ENCODE measurements at places on chromosomes 11 and 22.
A peak's percentile ranks its signal among the peaks of the same experiment; 100 is the strongest.

GRCh38 chr11:10606536-10607208 is 38.2 kb upstream of the LYVE1 start:
- no peak for DNase-seq

DNA sequence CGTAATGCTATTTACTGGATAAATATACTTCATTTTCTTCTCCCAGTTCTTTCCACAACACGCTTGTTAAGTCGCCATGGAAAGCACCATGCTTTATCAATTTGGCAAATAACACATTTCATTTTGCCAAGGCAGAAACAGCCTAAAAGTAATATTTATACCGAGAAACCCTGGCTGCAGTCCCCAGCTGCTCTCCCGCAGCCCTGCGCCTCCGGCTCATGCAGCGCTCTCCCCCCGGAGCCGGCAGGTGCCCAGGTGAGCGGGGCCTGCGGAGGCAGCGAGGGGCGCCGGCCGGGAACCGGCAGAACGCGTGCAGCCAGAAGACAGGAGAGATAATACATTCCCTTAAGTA is 681 bp upstream of the ARHGEF12 start:
- DNase-seq, result peak; percentile 8

DNA sequence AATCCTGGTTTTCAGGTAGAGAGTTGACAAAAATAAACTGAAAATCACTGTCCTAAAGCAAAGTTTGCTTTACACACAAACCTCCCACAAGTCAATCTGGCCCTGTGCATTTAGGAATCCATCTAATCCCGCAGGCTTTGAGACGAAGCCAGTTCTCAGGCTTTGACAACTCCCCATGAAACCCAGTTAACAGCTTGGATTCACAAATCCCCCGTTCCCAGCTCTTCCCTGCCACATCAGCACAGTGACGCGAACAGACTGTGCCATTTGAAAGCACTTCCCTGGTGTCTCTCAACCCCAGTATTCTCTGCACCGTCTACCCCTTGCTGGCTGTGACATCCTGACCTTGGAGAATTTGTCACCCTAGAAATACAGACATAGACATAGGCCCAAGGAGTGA is 117.8 kb downstream of the OPCML start:
- no peak for DNase-seq

DNA sequence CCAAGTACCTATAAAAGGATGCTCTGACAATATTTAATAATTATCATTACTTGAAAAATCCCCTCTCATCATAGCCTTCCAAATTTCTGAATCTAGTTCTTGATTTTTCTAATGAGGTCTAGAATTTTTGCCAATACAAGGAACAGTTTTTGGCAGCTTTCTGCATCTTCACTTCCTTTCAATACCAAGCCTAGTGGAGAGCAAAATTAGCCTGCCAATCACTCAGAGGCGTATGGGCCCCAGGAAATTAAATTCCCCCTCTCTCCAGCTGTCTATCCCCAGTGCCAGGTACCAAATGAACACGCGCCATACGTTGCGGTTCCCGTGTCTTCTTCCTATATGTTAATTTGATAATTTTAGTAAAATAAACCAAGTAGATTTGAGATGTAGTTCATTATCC is 293.9 kb downstream of the NTM start:
- no peak for DNase-seq

- DNase-seq, result no peak
Measured at GRCh38 chr22:38843201-38843656, 599 bp downstream of the NPTXR start.

DNA sequence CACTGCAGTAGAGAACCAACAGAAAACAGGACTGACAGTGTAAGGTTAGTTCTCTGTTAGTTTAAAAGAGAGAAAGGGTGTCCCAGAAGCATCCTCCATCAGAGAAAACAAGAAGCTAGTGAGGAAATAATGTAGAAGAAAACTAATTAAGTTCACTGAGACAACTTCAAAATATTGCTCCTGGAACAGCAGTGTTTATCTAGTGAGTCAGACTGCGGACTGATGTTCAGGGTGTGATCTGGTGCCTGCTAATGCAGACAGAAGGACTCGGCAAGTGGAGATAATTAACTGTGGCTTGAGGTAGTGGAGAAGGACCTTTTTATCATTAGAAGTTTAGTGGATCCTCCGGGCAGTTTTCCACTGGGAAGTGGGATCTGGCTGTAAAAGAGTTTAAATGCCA is 55.4 kb downstream of the CDON start:
- DNase-seq, result no peak

- DNase-seq, result no peak
Measured at GRCh38 chr11:65478388-65479183, 20.3 kb upstream of the MALAT1 start.

DNA sequence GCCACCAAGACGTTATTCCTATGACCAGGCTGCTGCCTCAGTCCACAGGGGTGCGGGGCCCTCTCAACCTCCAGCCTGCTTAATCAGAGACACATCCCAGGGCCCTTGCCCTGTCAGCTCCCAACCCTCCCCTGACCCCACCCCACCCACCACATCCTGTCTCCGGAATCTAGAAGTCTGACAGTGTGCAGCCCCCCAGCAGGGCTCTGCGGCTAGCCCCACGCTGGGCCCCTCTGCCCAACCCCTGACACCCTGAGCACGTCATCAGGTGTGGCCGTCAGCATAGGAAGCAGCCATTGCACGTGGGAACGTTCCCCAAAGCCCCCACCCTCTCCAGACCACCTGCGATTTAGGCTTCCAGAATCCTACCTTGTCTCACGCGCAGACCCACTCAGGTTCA is 34.3 kb upstream of the IGSF9B start:
- no peak for DNase-seq

DNA sequence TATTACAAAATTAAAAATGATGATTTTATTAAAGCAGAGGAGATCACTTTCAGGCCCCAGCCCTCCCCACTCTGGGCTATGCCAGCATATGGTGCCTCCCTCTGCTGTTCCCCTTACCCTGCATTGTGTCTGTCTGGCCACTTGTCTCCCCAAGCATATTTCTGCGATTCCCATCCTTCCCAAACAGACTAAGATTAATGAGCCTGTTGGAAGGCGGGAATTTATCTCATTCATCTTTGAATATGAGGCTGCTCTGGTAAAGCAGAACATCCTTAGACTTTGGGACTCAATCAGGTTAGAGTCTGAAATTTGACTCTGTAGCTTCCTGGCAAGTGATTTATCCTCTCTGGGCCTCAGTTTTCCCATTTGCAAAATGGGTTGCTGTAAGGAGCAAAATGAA is 25.7 kb downstream of the AMPD3 start:
- DNase-seq, result no peak

- DNase-seq, result no peak
Measured at GRCh38 chr22:37599153-37599552, 9.5 kb upstream of the GGA1 start.

GRCh38 chr11:90113541-90113940 is 20.9 kb upstream of the NAALAD2 start:
- DNase-seq, result no peak

- DNase-seq, result no peak
Measured at GRCh38 chr11:118957968-118958367, 1.9 kb downstream of the UPK2 start.

- no peak for DNase-seq
Measured at GRCh38 chr11:9923280-9923679, 259.4 kb downstream of the SWAP70 start.

DNA sequence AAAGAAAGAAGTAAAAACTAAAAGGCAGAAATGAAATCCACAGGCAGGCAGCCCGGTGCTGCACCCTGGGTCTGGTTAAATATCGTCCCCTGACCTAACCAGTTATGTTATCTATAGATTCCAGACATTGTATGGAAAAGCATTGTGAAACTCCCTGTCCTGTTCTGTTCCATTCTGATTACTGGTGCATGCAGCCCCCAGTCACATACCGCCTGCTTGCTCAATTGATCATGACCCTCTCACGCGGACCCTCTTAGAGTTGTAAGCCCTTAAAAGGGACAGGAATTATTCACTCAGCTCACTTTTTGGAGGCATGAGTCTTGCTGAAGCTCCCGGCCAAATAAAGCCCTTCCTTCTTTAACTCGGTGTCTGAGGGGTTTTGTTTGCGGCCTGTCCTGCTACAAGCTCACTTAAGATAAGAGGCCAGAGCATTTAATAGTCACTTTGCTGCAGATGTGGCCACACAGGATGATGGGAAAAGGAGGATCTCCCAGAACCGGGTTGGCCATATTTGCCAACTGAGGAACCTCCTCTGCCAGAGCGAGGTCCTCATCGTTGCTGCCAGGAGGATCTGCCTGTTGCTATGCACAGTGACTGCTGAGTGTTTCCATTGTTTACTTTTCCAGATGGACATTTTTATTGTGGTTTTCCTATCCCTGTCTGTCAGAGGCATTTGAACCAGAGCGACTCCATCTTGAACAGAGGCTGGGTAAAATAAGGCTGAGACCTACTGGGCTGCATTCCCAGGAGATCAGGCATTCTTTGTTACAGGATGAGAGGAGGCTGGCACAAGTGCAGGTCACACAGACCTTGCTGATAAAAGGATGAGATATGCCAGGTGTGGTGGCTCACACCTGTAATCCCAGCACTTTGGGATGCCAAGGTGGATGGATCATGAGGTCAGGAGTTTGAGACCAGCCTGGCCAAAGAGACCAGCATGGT is 10.2 kb downstream of the C11orf96 start:
- no peak for DNase-seq

DNA sequence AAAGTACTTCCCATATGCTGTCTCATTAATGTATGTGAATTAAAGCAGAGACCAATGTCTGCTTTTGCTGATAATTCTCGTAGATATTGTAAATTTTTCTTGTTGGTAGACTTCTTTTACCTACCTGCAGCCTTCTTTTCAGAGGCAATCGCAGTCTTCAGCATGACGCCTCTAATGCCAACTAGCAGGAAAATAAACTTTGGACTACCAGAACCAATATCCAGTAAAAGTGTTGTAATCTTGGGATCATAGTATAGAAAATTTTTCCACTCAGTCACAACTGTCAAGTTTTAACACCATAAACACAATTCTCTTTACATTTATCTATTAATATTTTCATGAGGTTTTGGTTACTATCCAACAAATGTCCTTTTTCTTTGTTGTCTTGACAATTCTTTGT is 2.3 kb downstream of the DEPDC7 start:
- no peak for DNase-seq

GRCh38 chr11:73401924-73402833 is 26.0 kb downstream of the RELT start:
- no peak for DNase-seq

DNA sequence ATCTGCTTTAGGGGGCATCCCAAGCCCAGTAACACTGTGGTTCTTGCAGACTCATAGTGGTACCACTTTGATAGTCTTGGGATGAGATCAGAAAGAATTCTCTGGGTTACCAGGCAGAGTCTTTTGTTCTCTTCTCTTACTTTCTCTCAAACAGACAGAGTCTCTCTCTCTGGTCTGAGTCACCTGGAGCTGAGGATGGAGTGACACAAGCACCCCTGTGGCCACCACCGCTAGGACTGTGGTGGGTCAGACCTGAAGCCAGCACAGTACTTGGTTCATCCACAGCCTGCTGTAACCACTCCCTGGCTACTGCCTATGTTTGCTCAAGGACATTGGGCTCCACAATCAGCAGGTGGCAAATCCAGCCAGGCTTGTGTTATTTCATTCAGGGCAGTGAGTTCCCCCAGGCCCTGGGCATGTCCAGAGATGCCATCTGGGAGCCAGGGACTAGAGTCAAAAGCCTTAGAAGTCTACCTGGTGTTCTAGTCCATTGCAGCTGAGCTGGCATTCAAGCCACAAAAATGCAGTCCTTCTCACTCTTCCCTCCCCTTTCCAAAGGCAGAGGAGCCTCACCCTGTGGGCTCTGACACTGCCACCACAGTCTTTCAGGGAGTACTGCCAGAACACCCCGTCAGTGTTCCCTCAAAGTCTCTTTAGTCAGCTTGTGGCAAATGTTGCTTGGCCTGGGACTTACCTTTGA is 29.9 kb downstream of the ENDOD1 start:
- no peak for DNase-seq

DNA sequence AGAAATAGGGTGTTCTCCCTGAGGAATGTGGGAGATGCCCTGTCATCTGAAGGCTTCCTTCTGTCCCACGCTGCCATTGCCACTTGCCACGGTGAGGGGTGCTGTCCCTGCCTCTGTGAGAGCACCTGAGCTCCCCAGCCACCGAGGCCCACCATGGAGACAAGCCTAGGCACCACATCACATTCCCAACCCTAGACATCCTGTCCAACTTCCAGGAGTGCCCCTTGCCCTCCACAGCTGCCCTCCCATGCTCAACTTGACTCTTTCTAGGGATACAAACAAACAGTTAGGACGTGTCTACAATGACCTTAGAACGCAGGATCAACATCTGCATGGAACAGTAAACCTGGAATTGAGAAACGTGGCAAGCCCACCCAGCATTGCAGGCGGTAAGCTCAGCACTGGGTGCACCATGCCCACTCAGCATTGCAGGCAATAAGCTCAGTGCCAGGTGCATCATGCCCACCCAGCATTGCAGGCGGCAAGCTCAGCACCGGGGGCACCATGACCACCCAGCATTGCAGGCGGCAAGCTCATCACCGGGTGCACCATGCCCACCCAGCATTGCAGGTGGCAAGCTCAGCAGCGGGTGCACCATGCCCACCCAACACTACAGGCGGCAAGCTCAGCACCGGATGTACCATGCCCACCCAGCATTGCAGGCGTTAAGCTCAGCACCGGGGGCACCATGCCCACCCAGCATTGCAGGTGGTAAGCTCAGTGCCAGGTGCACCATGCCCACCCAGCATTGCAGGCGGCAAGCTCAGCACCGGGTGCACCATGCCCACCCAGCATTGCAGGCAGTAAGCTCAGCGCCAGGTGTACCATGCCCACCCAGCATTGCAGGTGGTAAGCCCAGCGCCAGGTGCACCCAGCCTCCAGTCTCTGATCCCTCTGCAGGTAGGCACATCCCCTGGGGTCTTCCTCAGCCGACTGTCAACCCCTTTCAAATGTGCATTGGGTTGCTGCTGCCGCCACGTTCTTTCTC is 1463.9 kb downstream of the TBC1D22A start:
- no peak for DNase-seq

DNA sequence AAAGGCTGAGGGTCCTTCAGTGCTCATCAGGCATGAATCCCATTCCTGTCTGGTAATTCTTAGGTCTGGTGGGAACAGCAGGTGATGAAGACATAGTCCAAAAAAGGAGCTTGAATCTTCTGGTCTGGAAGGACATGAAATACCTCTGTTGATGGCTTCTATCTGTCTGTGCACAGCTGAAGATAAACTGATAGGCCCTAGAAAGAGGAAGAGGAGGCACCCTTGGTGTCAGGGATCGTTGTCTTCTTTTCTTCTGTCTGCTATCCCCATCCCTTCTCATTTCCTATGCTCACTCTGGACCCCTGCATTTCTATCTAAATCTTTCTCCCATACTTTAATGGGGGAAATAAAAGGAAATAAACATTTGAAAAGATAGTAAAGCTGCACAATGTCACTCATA is 9.4 kb downstream of the AGBL2 start:
- no peak for DNase-seq

- DNase-seq, result peak; percentile 42
Measured at GRCh38 chr22:28817919-28818859, 17.8 kb upstream of the XBP1 start.

GRCh38 chr11:112310419-112310818 is 49.8 kb upstream of the PLET1 start:
- DNase-seq, result no peak

- DNase-seq, result no peak
Measured at GRCh38 chr11:78037056-78037455, 14.0 kb upstream of the KCTD14 start.

Measured in T-helper 1 cell (primary cell).